G401 (cell line): ENCODE measurements at places on chromosomes 16 and 17. TPM values are rescaled to one million over a fixed set of nuclear protein-coding genes. Genes with fewer than 3 reads are reported as not detected.

MT1A gene
- not detected in 2 replicates for total RNA-seq

CIBAR2 gene
- total RNA-seq = 0.37 and 0.51 TPM in 2 replicates

ABCC3 gene
- total RNA-seq = not detected in 2 replicates

CD300LG gene
- total RNA-seq = 0.31 TPM in 1 of 2 replicates, not detected in the other

KRTAP1-5 gene
- total RNA-seq = not detected in 2 replicates

CPHXL2 gene
- total RNA-seq = not detected in 2 replicates

PRSS36 gene
- 0.06 TPM in 1 of 2 replicates, not detected in the other for total RNA-seq

TEX14 gene
- not detected in 2 replicates for total RNA-seq

KRT20 gene
- total RNA-seq = not detected in 2 replicates

USP31 gene
- total RNA-seq = 2.4 and 3.0 TPM in 2 replicates

NLRC5 gene
- total RNA-seq = 0.07 TPM in 1 of 2 replicates, not detected in the other

ERBB2 gene
- total RNA-seq = 41.1 and 44.7 TPM in 2 replicates

RNFT1 gene
- total RNA-seq = 9.4 and 19.4 TPM in 2 replicates

NACA2 gene
- total RNA-seq = 0.25 and 0.47 TPM in 2 replicates

AOC2 gene
- not detected in 2 replicates for total RNA-seq

TPSG1 gene
- not detected in 2 replicates for total RNA-seq

KCNJ18 gene
- not detected in 2 replicates for total RNA-seq

PIK3R6 gene
- total RNA-seq = not detected in 2 replicates

CCDC144A gene
- not detected in 2 replicates for total RNA-seq

CDH13 gene
- total RNA-seq = 10.5 and 10.8 TPM in 2 replicates

GDPD3 gene
- 0.12 TPM in 1 of 2 replicates, not detected in the other for total RNA-seq

HSD17B1 gene
- 3.5 and 4.4 TPM in 2 replicates for total RNA-seq

TMEM101 gene
- 53.3 and 63.2 TPM in 2 replicates for total RNA-seq

KREMEN2 gene
- 64.8 and 80.7 TPM in 2 replicates for total RNA-seq

SRL gene
- total RNA-seq = 0.07 and 0.37 TPM in 2 replicates

BAIAP3 gene
- total RNA-seq = 0.25 and 2.0 TPM in 2 replicates

SMIM5 gene
- not detected in 2 replicates for total RNA-seq

KCTD13 gene
- total RNA-seq = 3.2 and 3.9 TPM in 2 replicates

SCNN1B gene
- total RNA-seq = not detected in 2 replicates

STX8 gene
- 92.6 and 95.8 TPM in 2 replicates for total RNA-seq

CORO1A gene
- 35.9 and 41.8 TPM in 2 replicates for total RNA-seq

KRTAP4-1 gene
- not detected in 2 replicates for total RNA-seq

NKD1 gene
- not detected in 2 replicates for total RNA-seq

ITGB4 gene
- total RNA-seq = 0.06 TPM in 1 of 2 replicates, not detected in the other

NPIPB9 gene
- total RNA-seq = 0.41 TPM in 1 of 2 replicates, not detected in the other

IGSF6 gene
- total RNA-seq = not detected in 2 replicates

PYY gene
- not detected in 2 replicates for total RNA-seq

EXOC3L1 gene
- total RNA-seq = 0.24 and 0.25 TPM in 2 replicates

ANKRD40CL gene
- not detected in 2 replicates for total RNA-seq

CLEC10A gene
- not detected in 2 replicates for total RNA-seq

RGS11 gene
- total RNA-seq = 0.37 TPM in 1 of 2 replicates, not detected in the other

LRRC37B gene
- total RNA-seq = 12.7 and 30.2 TPM in 2 replicates

ORC6 gene
- 88.0 and 88.2 TPM in 2 replicates for total RNA-seq

TEKT1 gene
- not detected in 2 replicates for total RNA-seq

LUC7L gene
- total RNA-seq = 45.8 and 56.7 TPM in 2 replicates

TOP2A gene
- 133 and 277 TPM in 2 replicates for total RNA-seq

PDE6G gene
- total RNA-seq = 0.80 TPM in 1 of 2 replicates, not detected in the other

KRTAP2-2 gene
- not detected in 2 replicates for total RNA-seq

GAN gene
- 4.7 and 5.1 TPM in 2 replicates for total RNA-seq

PIGW gene
- total RNA-seq = 3.8 and 9.0 TPM in 2 replicates

MARVELD3 gene
- 3.6 and 4.3 TPM in 2 replicates for total RNA-seq

MFAP4 gene
- 0.31 TPM in 1 of 2 replicates, not detected in the other for total RNA-seq

C16orf92 gene
- total RNA-seq = not detected in 2 replicates

ROGDI gene
- 25.9 and 30.4 TPM in 2 replicates for total RNA-seq
